Activated CD4-positive, alpha-beta memory T cell treated with anti-CD3 and anti-CD28 coated beads, Interleukin-2, amount 10 ng/mL, durations not matched to agents 7 days and 5 days (primary cell): ENCODE measurements at places on chromosomes 5 and 9. TPM values are rescaled to one million over a fixed set of nuclear protein-coding genes. Genes with fewer than 3 reads are reported as not detected.

The ARL14EPL gene
- total RNA-seq, result not detected

The CDKN2B gene
- total RNA-seq, result 2.5 TPM

The CD72 gene
- total RNA-seq, result 11.9 TPM

The DOCK8 gene
- total RNA-seq, result 374 TPM

The PCDH1 gene
- not detected for total RNA-seq

The FAM81B gene
- total RNA-seq, result not detected

The CDC20B gene
- total RNA-seq, result 0.13 TPM

The C5orf52 gene
- total RNA-seq, result not detected

The FREM1 gene
- total RNA-seq, result not detected

The GRXCR2 gene
- not detected for total RNA-seq

The PCDHGB5 gene
- not detected for total RNA-seq

The C9orf152 gene
- not detected for total RNA-seq

The CENPK gene
- 88.7 TPM for total RNA-seq

GRCh38 chr5:143166661-143167420, 236.6 kb downstream of the NR3C1 start:
- no peaks in the 10 kb centered on the region for H3K27me3 ChIP-seq
- DNase-seq, result no peak
- no peaks in the 10 kb centered on the region for H3K4me1 ChIP-seq
- no peaks in the 10 kb centered on the region for H3K36me3 ChIP-seq
- H3K27ac ChIP-seq, result no peak overlapping the region

DNA sequence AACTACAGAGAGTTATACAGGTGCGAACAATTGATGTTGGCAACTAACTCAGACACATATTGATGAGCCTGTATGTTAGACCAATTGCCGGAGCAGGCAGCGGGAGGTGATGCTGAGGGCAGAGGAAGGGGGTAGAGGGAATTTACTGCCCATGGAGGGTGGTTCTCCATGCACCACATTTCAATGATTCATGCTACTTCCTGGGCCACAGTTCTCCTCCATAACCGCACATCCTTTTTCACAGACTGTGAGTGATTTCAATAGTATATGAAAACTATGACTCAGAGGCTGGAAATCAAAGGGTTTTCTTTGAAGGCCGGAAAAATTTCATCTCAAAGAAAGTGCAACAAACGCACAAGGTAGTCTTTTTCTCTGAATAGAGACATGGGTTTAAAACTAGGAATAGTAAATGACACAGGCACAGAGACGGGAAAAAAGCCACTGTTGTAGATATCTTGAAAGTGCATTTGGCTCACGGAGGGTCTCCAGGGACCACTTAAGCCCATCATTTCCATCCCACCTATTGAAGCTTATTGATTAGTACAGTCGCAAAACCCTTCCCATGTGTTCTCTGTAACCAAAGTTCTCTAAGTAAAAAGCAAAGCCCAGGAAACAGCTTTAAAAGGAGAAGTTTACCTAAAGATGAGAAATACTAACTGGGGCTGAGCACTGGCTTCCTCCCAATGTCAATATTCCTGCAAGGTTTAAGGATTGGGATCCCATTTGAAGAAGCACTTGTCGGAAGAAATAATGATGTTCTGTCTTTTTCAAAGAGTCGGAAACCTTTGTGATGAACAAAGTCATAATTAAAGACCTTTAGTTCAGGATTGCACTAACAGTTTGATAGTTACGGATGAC, 28.0 kb upstream of the ADAM19 start:
- H3K36me3 ChIP-seq, result peaks cover 7% of the 10 kb centered on the region
- H3K4me3 ChIP-seq, result peak overlapping the region; percentile 9

DNA sequence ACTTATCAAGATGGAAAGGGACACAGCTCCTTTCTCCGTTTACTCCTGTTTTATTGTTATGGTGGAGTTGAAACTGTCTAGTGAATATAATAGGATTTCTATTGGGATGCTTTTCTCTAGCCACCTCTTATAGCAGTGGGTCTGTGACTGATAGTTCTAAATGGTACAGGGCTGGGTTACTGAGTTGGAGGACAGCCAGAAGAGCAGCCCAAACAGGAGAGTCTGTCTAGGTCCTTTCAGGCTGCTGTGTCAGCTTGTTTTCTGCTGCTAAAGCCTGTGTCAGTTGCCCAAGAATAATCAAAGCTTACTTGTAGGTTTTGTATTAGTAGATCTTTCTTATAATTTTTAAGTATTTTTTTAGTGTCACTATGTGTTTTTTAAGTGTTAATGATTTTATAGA, 356.0 kb upstream of the SEMA6A start:
- H3K27ac ChIP-seq, result no peak overlapping the region
- no peak for DNase-seq
- no peaks in the 10 kb centered on the region for H3K27me3 ChIP-seq
- no peaks in the 10 kb centered on the region for H3K4me1 ChIP-seq

- peaks cover 77% of the 10 kb centered on the region for H3K4me1 ChIP-seq
- no peak overlapping the region for H3K27ac ChIP-seq
- DNase-seq, result no peak
- H3K4me3 ChIP-seq, result no peak overlapping the region
- peaks cover 69% of the 10 kb centered on the region for H3K36me3 ChIP-seq
Measured at GRCh38 chr9:91412941-91413340, 10.7 kb downstream of the NFIL3 start.

GRCh38 chr5:118008779-118009178, 979.6 kb downstream of the DTWD2 start:
- no peaks in the 10 kb centered on the region for H3K4me1 ChIP-seq
- H3K27ac ChIP-seq, result no peak overlapping the region
- no peak overlapping the region for H3K4me3 ChIP-seq

- no peak overlapping the region for H3K27ac ChIP-seq
- peaks cover 1% of the 10 kb centered on the region for H3K4me1 ChIP-seq
- no peaks in the 10 kb centered on the region for H3K27me3 ChIP-seq
- DNase-seq, result no peak
- H3K36me3 ChIP-seq, result no peaks in the 10 kb centered on the region
- H3K4me3 ChIP-seq, result no peak overlapping the region
Measured at GRCh38 chr9:110351009-110351467, 13.4 kb upstream of the TXNDC8 start.

- no peak overlapping the region for H3K27ac ChIP-seq
- H3K4me1 ChIP-seq, result no peaks in the 10 kb centered on the region
- DNase-seq, result no peak
- H3K27me3 ChIP-seq, result peaks cover 11% of the 10 kb centered on the region
Measured at GRCh38 chr5:180915924-180916323, 17.0 kb downstream of the BTNL8 start.

- H3K4me3 ChIP-seq, result no peak overlapping the region
- H3K4me1 ChIP-seq, result peaks cover 11% of the 10 kb centered on the region
- no peak overlapping the region for H3K27ac ChIP-seq
- no peaks in the 10 kb centered on the region for H3K27me3 ChIP-seq
- DNase-seq, result no peak
Measured at GRCh38 chr9:6930827-6931226, 173.1 kb downstream of the KDM4C start.

- H3K4me3 ChIP-seq, result no peak overlapping the region
- DNase-seq, result no peak
- H3K4me1 ChIP-seq, result no peaks in the 10 kb centered on the region
Measured at GRCh38 chr5:58133631-58134296, 326.1 kb downstream of the PLK2 start.

DNA sequence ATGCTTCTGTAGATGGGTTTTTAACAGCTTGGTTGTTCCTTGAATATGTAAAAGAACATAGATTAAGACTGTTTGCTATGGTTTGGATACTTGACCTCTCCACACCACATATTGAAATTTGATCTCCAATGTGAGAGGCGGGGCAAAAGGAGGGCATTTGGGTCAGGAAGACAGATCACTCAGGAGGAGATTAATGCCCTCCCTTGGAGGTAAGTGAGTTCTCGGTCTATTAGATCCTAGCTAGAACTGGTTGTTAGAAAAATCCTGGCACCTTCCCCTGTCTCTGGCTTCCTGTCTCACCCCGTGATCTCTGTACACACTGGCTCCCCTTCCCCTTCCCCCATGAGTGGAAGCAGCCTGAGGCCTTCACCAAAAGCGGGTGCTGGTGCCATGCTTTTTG, 281.1 kb upstream of the ANKRD55 start:
- H3K36me3 ChIP-seq, result no peaks in the 10 kb centered on the region
- peaks cover 11% of the 10 kb centered on the region for H3K4me1 ChIP-seq
- H3K4me3 ChIP-seq, result no peak overlapping the region
- no peak for DNase-seq
- H3K27ac ChIP-seq, result no peak overlapping the region
- H3K27me3 ChIP-seq, result peaks cover 3% of the 10 kb centered on the region

- peak overlapping the region; percentile 76 for H3K4me3 ChIP-seq
- peaks cover 1% of the 10 kb centered on the region for H3K27me3 ChIP-seq
- H3K36me3 ChIP-seq, result no peaks in the 10 kb centered on the region
- peaks cover 26% of the 10 kb centered on the region for H3K4me1 ChIP-seq
- DNase-seq, result peak; percentile 80
Measured at GRCh38 chr9:96566498-96567202, 53.0 kb downstream of the CDC14B start.

DNA sequence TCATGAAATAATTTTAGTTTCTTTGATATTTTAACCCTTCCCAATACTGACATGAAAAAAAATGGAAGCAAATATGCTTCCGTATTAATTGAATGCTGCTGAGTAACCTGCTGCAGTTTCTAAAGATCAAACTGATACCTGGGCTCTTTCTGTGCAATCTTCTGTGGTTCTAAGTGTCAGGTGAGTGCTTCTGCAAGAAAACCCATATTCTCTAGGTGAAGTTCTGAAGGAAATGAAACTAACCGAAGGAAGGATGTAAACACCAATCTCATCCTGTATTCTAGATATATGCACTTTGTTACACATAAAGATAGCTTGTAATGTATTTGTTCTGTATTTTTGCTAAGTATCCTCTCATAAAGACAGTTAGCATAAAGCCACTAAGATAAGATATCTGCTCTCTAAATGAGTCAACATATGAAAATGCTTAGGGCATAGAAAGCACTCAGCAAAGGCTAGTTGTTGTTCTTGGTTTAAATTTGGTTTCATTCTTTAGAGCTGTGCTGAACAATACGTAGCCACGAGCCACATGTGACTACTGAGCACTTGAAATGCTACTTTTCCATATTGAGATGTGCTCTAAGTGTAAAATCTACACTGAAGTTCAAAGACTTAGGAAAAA, 52.0 kb downstream of the ITGA2 start:
- H3K4me3 ChIP-seq, result peak overlapping the region; percentile 61
- peak overlapping the region; percentile 87 for H3K27ac ChIP-seq
- peak; percentile 48 for DNase-seq
- H3K36me3 ChIP-seq, result peaks cover 44% of the 10 kb centered on the region
- H3K4me1 ChIP-seq, result peaks cover 82% of the 10 kb centered on the region
- no peaks in the 10 kb centered on the region for H3K27me3 ChIP-seq

GRCh38 chr9:13911473-13911872, 402.5 kb downstream of the NFIB start:
- H3K4me3 ChIP-seq, result no peak overlapping the region
- no peaks in the 10 kb centered on the region for H3K4me1 ChIP-seq
- H3K27ac ChIP-seq, result no peak overlapping the region
- H3K27me3 ChIP-seq, result no peaks in the 10 kb centered on the region
- no peaks in the 10 kb centered on the region for H3K36me3 ChIP-seq

- no peak overlapping the region for H3K4me3 ChIP-seq
- H3K27me3 ChIP-seq, result peaks cover 2% of the 10 kb centered on the region
- H3K4me1 ChIP-seq, result peaks cover 2% of the 10 kb centered on the region
- H3K27ac ChIP-seq, result no peak overlapping the region
- peaks cover 2% of the 10 kb centered on the region for H3K36me3 ChIP-seq
Measured at GRCh38 chr5:143547342-143547741, 143.9 kb upstream of the NR3C1 start.

GRCh38 chr9:123424131-123424530, 68.1 kb downstream of the CRB2 start:
- DNase-seq, result no peak
- H3K4me3 ChIP-seq, result no peak overlapping the region
- H3K4me1 ChIP-seq, result no peaks in the 10 kb centered on the region
- H3K36me3 ChIP-seq, result peaks cover 2% of the 10 kb centered on the region
- no peak overlapping the region for H3K27ac ChIP-seq

GRCh38 chr5:36894954-36895353, 18.4 kb downstream of the NIPBL start:
- no peaks in the 10 kb centered on the region for H3K27me3 ChIP-seq
- H3K4me1 ChIP-seq, result peaks cover 18% of the 10 kb centered on the region
- peaks cover 19% of the 10 kb centered on the region for H3K36me3 ChIP-seq
- DNase-seq, result no peak

- no peak overlapping the region for H3K27ac ChIP-seq
- no peaks in the 10 kb centered on the region for H3K4me1 ChIP-seq
- peaks cover 9% of the 10 kb centered on the region for H3K27me3 ChIP-seq
- H3K4me3 ChIP-seq, result no peak overlapping the region
Measured at GRCh38 chr5:62152394-62153087, 153.5 kb upstream of the KIF2A start.

- H3K27ac ChIP-seq, result no peak overlapping the region
- no peak overlapping the region for H3K4me3 ChIP-seq
- H3K4me1 ChIP-seq, result peaks cover 31% of the 10 kb centered on the region
- peaks cover 78% of the 10 kb centered on the region for H3K27me3 ChIP-seq
Measured at GRCh38 chr5:159104759-159105144, 5.0 kb upstream of the EBF1 start.

DNA sequence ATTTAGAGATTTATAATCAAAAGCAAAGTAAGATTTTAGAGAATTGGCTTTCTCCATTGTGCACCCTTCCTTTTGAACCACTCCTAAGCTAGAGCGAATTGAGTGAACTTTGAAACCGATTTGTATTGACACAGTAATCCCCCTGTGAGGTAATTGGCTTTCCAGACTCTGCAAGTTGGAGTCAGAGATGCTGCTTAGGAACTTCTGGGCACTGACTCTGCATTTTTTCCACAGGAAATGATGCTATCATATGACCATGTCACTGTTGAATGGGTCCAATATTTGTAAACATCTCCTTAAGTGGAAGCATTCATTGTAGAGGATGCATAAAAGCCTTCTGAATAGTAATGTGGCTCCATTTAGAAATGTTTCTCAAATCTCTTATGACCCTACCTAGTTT, 394.4 kb upstream of the ZNF608 start:
- DNase-seq, result no peak
- H3K27ac ChIP-seq, result no peak overlapping the region
- H3K4me1 ChIP-seq, result no peaks in the 10 kb centered on the region
- no peaks in the 10 kb centered on the region for H3K27me3 ChIP-seq
- no peak overlapping the region for H3K4me3 ChIP-seq

- no peak for DNase-seq
- peaks cover 39% of the 10 kb centered on the region for H3K4me1 ChIP-seq
- H3K27me3 ChIP-seq, result no peaks in the 10 kb centered on the region
- H3K4me3 ChIP-seq, result no peak overlapping the region
- peaks cover 12% of the 10 kb centered on the region for H3K36me3 ChIP-seq
Measured at GRCh38 chr5:143051244-143052058, 281.3 kb downstream of the ARHGAP26 start.

- H3K4me1 ChIP-seq, result peaks cover 9% of the 10 kb centered on the region
- peaks cover 71% of the 10 kb centered on the region for H3K36me3 ChIP-seq
- H3K4me3 ChIP-seq, result no peak overlapping the region
- H3K27me3 ChIP-seq, result no peaks in the 10 kb centered on the region
Measured at GRCh38 chr5:151048526-151048925, 28.1 kb downstream of the GPX3 start.

DNA sequence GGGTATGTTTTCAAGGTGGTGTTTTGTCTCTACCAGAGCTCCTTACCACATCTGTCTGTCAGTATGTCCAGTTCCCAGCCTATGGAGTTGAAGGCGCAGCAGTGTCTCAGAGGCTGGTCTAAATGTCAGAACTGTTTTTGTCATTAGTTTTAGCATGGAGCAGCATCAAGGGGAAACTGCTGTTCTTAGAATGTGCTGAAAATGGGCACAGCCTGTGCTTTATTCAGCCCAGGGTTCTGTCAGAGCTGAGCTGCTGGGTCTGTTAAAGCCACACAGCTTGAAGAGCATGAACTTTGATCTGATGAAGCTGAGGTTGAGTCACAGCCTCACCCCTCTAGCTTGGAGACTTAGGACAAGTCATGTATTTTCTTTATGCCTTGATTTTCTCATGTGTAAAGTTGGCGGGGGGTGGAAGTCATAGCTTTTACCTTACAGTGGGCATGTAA, 71.9 kb downstream of the RALGPS1 start:
- H3K36me3 ChIP-seq, result peaks cover 62% of the 10 kb centered on the region
- peaks cover 38% of the 10 kb centered on the region for H3K27me3 ChIP-seq
- peak; percentile 48 for DNase-seq
- H3K27ac ChIP-seq, result peak overlapping the region; percentile 87
- peak overlapping the region; percentile 29 for H3K4me3 ChIP-seq
